ENCODE measurements at places on chromosomes 5 and 9.

GRCh38 chr5:42591015-42591414 lies 165.6 kb upstream of the CCDC152 start:
- DNase-seq: no peak

DNA sequence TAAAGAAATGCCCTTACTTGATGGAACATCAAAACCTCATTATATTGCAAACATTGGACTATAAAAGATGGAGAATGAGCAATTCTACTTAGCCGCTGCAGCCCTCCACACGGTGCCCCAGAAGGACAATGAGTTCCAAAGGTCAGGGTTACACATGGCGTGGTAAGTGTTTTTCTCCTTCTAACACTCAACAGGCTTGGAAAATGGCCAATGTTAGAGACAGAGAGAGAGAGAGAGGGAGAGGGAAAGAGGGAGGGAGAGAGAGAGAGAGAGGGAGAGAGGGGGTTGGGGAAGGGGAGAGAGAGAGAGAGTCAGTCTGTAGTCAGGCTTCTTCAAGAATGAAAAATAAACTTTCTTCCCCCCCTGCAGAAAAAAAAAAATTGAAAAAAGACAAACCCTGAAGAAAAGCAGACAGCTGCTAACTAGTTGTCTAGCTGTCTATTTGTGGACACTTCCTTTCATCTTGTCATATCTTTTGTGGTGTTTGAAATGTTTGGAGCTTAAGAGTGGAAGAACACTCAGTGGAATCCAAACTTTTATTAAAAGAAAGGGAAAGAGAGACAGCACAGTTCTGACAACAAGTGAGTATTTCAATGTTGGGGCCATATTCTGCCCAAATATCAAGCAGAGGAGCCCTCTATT lies 324.8 kb downstream of the TMEM38B start:
- no peak for DNase-seq

DNA sequence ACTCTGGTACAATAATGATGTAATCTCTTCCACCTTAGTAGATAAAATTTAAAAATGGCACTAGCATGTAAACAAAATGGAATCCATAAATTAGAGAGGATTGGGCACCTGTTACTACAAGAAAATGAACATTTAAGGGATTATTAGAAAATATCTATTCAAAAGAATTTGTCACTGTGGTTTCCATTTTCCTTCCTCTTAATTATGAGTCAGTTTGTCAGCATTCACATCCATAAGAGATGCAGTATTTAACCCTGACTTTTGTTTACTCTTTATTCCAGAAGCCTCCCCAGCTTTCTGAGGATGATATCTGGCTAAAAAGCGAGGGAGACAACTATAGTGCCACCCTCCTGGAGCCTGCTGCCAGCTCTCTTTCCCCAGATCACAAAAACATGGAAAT lies 72.1 kb downstream of the C9orf152 start:
- no peak for DNase-seq

GRCh38 chr5:117095346-117096332 lies 521.0 kb upstream of the SEMA6A start:
- no peak for DNase-seq

GRCh38 chr9:9557804-9558334 lies 1054.9 kb downstream of the PTPRD start:
- DNase-seq: no peak

GRCh38 chr9:107172979-107173347 lies 110.1 kb upstream of the RAD23B start:
- no peak for DNase-seq

- no peak for DNase-seq
Observed at GRCh38 chr9:134031783-134032182, 6.5 kb downstream of the BRD3OS start.

- DNase-seq: no peak
Observed at GRCh38 chr5:157823655-157824054, 35.3 kb downstream of the CLINT1 start.

- DNase-seq: no peak
Observed at GRCh38 chr9:97617939-97618416, 15.2 kb downstream of the TSTD2 start.

GRCh38 chr9:108445431-108446071 lies 410.2 kb downstream of the ACTL7B start:
- no peak for DNase-seq
